ENCODE measurements at places on chromosomes 3 and 15.

DNA sequence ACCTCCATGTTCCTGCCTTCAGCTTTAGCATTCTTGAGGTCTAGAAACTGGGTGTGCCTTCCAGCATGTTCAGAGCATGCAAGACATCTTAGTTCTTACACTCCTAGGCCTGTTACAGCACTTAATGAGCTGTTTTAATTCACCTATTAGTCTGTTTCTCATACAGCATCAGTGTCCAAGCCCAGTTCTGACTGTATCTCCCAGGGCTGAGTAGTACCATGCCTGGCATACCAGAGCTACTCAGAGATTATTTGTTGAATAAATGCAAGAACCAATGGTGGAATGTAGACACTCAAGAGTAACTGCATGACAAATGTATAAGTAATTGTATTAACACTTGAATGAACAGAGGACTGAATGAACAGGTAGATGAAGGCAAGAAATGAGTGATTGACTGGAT is 61.8 kb upstream of the SCN5A start:
- DNase-seq, result no peak

- DNase-seq, result no peak
Measured at GRCh38 chr15:92541291-92542200, 114.0 kb downstream of the FAM174B start.

GRCh38 chr3:71072287-71072686 is 511.2 kb downstream of the FOXP1 start:
- no peak for DNase-seq

GRCh38 chr3:15636028-15636709 is 34.6 kb downstream of the BTD start:
- peak; percentile 77 for DNase-seq

GRCh38 chr3:25235031-25235430 is 193.0 kb upstream of the RARB start:
- DNase-seq, result no peak

DNA sequence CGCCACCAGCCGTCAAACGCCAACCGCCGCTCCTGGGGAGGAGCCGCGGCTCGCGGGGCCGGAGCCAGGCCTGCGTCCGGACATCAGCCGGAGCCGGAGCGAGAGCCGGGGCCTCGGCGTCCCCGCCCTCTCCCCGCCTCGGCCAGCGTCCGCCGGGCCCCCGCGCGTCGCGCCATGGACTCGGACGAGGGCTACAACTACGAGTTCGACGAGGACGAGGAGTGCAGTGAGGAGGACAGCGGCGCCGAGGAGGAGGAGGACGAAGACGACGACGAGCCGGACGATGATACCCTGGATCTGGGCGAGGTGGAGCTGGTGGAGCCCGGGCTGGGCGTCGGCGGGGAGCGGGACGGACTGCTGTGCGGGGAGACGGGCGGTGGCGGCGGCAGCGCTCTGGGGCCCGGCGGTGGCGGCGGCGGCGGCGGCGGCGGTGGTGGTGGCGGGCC is 359 bp downstream of the ARIH1 start:
- no peak for DNase-seq

- DNase-seq, result no peak
Measured at GRCh38 chr3:160577556-160578195, 12.3 kb upstream of the KPNA4 start.

DNA sequence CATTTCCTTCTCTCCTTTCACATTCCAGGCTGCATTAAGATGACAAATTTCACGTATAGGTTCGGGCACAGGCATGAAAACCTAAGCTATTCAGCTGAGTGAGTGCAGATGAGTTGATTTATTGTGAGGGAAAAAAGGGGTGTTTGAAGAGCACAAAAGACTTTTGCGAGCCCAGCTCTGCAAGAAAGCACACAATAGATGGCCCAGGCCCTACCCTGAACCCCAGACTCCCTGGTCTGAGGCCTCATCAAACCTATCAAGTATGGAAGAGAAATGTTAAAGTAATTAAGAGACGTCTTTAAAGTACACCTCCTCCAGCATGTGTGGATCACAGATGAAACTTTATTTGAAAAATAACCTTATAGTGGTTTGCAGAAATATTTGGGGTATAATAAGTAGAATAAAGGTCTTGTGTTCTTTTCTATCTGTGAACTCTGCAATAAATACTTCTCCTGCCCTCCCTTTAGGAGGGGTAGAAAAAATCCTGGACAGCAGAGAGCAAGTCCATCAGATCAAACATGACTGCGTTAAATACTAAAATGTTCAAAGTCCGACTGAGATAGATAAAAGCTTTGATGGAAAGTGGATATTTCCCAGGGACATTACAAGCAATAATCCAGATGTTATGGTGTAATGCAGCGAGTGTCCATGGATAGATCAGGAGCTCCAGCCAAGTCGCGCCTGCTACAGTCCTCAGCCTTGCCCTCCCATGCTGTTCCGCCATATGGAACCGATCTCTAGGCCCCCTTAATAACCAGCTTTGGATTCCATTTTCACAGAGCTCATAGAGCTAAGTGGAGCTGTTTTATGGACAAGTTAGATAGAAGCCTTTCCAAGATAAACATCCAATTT is 121.5 kb downstream of the MCTP2 start:
- no peak for DNase-seq

DNA sequence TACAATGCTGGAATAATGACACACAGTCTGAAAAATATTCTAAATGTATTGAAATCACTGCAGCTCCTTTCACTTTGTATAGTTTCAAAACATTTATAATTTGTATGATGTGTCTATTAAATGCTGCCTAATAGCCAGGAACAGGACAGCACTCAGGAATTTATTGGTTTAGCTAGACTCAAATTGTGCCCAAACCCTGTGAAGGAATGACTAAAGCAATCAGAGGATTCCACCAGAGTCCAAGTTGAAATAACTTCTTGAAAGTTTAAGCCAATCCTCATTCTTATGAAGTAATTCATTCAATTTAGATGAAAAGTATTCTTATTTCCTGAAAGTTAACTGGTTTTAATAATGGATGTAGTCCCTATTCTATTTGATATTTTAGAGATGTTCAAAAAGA is 267.0 kb downstream of the ZMAT3 start:
- DNase-seq, result no peak

- DNase-seq, result peak; percentile 12
Measured at GRCh38 chr15:75966073-75966472, 46.2 kb downstream of the NRG4 start.

All from suppressor macrophage treated with lipopolysaccharide for 4 hours (primary cell).